Activated T-helper 1 cell treated with anti-CD3 and anti-CD28 coated beads, Interleukin-12 subunit alpha, Interleukin-12 subunit beta, Interleukin-2, Interleukin-4 antibody, amounts not matched to agents 30 ng/mL and 10 ng/mL and 1 ng/mL, durations not matched to agents 14 hours and 24 hours and 36 hours (primary cell): ENCODE measurements at places on chromosomes 6 and 20. TPM values are rescaled to one million over a fixed set of nuclear protein-coding genes. Genes with fewer than 3 reads are reported as not detected.
A peak's percentile ranks its signal among the peaks of the same experiment; 100 is the strongest.

DNA sequence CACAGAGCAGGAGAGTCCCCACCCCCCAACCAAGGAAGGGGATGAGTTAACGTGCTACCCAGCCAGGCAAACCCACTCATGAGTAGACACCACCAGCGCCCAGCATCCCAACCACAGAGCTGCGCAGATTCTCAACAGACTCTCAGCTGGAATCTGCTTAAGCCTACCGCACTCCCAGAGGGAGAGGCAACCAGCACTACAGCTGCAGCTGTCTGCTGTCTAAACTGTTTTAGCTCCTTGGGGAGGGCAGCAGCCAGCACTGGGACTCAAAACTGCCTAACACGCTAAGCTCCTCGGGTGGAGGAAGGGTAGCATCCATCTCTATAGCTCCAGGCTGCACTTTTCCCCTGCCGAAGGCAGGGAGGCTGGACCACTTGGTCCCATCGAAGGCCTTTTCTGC is 539.8 kb downstream of the EPHA7 start:
- no peak for DNase-seq

BHLHE23 gene
- not detected in 2 replicates for total RNA-seq

DNA sequence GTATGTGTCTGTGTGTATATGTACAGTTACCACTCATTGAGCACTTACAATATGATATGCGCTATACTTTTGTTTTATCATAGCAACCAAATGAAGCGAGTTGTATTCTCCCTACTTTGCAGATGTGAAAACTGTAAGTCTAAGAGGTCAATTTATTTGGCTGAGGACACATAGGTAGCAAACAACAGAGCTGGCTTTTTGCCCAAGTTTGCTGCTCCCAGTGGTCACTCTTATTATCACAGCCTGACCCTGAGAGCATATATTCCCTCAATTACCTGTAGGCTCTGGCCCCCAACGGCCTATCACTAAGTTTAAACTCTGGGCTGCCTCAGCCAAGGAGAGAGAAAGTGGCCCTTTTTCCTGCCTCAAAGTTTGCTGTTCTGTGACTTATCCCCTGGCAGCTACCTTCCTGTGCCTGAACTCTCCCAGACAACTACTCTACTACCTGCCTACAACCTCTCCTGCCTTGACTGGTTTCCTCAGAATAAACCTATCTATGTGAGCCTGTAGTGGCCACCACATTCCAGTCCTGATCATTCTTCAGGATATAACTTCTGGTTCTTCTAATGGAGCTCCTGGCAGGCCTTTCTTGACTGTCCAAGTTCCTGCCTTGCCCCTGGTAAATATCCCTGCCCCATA is 221.8 kb downstream of the FRK start:
- DNase-seq: no peak

SMPDL3A gene
- 0.47 and 0.64 TPM in 2 replicates for total RNA-seq

DNA sequence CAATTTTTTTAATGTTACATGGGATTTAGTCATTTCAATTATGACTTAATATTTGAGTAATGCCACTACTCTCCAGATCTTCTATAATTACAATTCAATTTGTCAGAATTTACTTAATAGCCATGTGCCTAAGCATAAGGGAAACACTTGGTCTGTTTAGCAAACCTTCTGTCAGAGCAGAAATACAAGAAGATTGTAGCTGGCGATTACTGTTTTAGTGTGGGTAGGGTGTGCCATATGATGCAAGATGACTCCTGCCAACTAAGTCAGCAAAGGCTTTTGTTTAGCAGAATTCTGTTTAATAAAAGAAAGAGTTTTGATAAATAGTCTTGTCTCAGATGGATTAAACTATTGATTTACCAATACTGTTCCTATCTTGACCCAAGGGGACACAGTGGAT is 455.4 kb downstream of the RNF144B start:
- DNase-seq: no peak

DNA sequence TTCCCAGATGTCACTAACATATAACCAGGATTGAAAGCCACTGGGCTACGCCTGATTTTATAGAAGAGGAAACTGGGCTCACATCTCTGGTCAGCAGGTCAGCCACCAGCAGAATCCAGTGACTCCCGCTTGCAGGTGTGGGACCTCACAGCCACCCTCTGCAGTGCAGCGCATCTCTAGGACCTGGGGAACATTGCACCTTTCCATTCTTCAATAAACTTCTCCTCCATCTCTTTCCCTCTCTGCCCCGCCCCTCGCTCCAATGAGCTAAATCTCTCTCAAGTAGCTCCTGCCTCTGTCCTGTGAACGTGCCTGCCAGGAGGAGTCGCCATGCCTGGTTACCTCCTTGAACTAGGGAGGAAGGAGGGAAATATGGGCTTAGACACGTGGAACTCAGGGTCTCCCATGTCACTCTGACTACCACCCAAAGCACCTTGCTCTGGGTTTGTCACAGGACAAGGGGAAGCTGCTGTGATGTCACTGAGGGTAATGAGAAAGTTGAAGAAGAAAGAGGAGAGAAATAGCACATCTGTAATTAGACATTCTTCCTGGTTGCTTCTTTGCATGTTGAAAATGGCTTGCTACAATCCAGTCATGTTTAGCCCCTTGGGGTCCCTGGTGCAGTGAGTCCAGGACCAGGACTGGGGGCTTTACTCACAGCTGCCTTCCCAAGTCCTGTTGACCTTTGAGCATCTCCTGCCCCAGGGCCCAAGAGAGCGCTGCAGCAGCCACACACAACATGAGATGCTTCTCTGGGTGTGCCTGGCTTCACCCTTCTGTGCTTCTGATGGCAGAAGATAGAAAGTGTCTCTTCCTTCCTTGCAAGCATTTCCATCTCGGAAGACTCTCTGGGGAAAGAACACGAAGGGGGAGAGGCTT is 469.4 kb downstream of the PREX1 start:
- DNase-seq: no peak

- DNase-seq: no peak
Measured at GRCh38 chr20:37886851-37887297, 16.1 kb upstream of the VSTM2L start.

GRCh38 chr6:3752531-3753227 is 1.2 kb upstream of the PXDC1 start:
- DNase-seq: no peak

DNA sequence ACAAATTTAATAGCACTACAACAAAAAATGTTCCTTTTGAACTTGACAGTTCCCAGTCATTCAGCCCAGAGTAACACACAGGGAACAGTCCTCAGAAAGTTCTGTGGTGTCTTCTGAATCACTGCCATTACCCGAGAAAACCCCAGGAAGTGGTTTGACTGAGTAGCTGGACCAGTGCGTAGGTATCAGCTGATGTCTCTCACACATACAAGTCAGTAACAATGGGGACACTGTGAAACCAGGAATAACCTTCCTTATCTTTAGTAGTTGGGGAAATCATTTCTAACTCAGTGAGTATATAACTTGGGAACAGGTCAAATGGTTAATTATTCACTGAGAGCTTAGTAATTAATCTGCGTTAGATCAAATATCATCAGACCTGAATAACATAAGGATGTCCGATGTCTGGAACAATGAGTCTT is 73.1 kb downstream of the HIVEP2 start:
- peak; percentile 55 for DNase-seq

- no peak for DNase-seq
Measured at GRCh38 chr6:68868646-68869045, 233.6 kb downstream of the ADGRB3 start.

- no peak for DNase-seq
Measured at GRCh38 chr20:12207875-12208274, 290.2 kb downstream of the BTBD3 start.

- DNase-seq: no peak
Measured at GRCh38 chr20:41631826-41632225, 13.6 kb upstream of the CHD6 start.

GRCh38 chr20:13608066-13608465 is 30.7 kb downstream of the TASP1 start:
- no peak for DNase-seq

DNA sequence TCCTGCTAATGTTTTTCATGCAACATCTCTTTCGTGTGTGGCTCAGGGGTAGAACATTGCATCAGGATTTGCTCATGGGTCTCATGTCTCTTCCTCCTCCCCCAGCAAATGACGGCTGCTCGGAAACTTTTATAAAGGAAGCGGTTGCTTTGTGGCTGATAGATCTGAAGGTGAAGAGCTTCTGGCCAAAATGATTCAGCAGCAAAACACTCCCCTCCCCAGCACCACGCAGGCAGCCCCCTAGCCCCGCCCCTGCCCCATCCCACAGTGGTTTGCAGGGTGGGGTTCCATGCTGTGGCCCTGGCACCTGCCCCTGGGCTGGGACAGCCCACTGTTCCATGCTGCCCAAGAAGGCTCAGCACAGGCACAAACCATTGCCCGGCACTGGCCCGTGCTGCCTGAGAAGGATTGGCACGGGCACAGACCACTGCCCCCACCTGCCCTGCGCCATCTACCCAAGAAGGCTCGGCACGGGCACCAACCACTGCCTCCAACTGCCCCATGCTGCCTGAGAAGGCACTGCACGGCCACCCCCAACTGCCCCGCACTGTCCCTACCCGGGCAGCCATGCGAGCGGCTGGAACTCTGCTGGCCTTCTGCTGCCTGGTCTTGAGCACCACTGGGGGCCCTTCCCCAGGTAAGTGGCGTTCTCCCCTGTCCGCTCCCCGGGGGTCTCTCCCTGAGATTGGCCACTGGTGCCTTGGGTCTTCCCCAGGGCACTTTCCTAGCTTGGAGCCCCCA is at the start of gene CST7:
TSS of gene CST7 (plus strand) at position 331 of the 741 bp plus-strand sequence. CDS start at position 568, 237 bp downstream.
- DNase-seq: peak; percentile 81

ZNF165 gene
- total RNA-seq: 0.12 and 0.41 TPM in 2 replicates

PROKR2 gene
- not detected in 2 replicates for total RNA-seq

KCNS1 gene
- total RNA-seq: 0.49 and 0.51 TPM in 2 replicates

DNA sequence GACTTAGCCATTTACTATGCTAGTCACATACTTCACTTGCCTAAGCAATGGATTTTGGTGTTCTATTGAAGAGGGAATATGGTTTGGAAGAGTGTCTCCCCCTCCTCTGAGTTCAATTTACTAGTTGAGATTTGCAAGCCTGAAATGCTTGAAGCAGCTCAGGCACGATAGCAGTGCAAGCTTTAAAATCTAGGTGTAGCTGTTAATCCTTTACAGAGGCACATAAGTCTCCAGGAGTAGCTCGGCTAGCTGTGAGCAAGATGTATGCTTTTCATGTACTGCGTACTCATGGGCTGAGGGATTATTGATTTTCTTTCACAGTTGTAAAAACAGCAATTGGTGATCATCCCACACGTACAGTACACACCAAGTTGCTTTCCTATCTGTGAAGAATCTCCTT is 726 bp downstream of the FLRT3 start:
- DNase-seq: no peak

DNA sequence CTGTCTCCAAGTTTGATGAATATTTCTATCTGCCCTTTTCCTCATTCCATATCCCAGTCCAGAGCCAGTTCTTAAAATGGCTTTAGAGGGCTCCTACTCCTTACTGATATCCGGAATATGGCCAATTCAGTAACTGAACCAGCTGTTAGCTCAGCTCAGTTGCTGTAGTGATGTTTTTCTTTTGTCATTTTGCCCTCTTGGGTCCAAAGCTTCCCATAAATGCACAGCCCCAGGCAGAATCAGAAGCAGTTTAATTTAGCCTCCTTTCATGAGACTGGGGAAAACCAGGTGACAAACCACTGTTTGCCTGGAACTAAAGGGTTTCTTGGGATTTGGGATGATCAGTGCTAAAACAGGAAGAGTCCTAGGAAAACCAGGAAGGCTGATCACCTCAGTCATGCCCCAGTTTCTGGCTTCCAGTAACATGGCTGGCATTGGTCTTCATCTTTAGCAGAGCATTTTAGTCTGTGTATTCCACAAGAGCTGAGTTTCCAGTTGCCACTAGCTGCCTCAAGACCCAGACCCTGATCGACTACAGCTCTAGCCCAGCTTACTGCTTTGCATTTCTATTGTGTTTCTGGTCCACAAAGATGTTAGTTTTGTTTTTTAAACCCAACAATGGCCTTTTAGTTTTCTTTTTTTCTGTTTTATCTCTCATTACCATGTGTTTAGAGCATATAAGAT is 40.6 kb upstream of the REV3L start:
- DNase-seq: no peak

- DNase-seq: no peak
Measured at GRCh38 chr6:134427721-134428120, 109.8 kb upstream of the SGK1 start.

DNA sequence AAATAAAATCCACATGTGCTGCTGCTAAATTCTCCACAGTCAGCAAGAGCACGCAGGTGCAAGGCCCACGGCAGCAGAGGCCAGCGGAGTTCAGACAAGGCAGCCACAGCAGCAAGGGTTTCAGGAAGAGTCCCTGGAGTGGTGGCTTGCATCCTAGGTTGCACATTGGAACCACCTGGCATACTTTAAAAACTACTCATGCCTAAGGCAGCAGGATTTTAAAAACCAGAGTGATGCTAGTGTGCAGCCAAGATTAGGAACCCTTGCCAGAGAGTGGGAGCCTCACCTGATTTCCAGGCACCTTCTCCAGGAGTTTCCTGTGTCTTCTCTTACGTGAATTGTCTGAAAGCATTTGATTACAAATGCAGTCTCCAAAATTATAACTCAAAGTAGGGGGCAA is 104.0 kb upstream of the GPR6 start:
- DNase-seq: no peak

HRH3 gene
- not detected in 2 replicates for total RNA-seq
